ENCODE measurements at places on chromosomes 16 and 17.

GRCh38 chr17:55962951-55963401, 190.3 kb upstream of the ANKFN1 start:
- no peak for DNase-seq

DNA sequence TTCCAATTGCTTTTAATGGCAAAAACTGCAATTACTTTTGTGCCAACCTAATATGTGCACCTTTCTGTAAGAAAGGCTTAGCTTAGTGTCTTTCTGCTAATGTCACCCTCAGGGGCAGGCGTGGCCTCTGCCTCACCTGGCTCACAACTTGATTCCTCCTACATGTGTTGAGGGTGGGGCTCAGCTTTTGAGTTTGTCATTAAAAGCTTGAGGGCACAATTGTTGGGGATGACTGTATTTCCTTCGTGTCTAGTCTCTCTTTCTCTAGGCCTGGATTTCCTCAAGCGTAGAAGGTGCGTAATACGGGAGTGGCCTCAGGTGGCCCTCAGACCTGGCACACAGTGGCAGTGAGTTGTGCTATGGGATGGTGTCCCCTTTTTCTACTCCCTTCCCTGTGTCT, 94.4 kb downstream of the CLEC16A start:
- DNase-seq = peak; percentile 1

DNA sequence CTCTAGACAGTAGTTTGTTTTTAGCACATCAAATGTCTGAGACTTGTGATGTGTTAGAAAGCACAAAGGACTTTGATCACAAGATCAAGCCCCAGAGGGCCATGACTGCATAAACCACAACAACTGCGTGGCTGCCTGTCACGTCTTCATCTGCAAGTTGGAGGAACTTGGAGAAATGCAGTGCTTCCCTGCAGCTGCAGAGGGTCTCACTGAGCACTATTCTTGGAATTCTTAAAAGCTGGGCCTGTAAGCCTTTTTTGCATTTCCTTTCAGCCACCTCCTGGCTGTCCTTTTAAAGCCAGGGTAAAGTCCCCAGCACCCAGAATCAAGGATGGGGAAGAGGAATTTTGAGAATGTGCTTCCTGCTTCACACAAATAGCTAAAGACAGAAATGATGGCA, 431.3 kb downstream of the MAF start:
- peak; percentile 36 for DNase-seq

GRCh38 chr16:49284962-49285361, 3.3 kb upstream of the CBLN1 start:
- DNase-seq = no peak

DNA sequence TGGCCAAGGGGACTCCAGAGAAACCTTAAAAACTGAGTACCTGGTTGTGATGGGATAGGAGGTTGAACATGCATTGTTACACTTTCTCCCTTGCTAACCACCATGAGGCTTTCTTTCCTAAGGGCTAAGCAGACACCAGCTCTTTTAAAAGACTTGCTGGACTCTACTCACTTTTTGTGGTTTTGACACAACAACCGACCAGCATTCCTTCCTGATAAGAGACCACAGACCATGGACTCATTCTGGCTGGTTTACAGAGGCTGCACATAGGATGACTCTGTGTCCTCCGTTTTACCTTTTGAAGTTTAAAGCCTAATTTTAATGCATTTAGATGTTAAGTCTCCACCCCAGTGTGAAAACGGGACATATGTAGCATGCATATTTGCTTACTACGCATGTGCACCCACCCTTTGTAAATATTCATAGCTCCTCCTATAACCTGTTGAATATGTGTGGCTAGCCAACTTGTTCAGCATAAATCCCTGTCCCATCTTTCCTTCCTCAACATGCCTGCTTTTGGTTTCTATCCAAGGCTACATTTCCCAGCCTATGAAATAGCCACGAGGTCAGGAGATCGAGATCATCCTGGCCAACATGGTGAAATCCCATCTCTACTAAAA, 475.9 kb downstream of the GRIN2A start:
- no peak for DNase-seq

- no peak for DNase-seq
Measured at GRCh38 chr16:80938004-80938878, 68.4 kb downstream of the CMC2 start.

GRCh38 chr16:5882087-5882640, 784.6 kb upstream of the EEF2KMT start:
- no peak for DNase-seq

DNA sequence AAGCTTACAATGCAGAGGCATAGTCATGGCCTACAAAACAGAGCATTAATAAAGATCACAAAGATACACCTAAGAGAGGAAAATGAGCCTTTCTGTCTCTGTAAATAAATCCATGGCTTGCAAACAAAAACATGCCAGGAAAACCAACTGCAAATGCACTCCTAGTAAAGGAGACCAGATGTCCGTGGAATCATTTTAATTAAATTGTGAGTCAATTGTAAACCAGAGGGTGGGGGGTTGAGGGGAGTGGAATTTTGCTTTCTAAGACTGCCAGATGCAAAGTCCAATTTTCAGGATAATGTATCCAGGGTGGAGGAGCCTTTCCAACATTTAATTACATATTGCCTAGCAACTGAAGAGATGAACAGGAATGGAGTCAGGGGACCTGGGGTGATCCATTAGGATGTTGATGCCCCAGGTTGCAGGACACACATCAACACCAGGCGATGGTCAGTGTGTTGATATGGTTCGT, 390.3 kb upstream of the CCL2 start:
- DNase-seq = no peak

DNA sequence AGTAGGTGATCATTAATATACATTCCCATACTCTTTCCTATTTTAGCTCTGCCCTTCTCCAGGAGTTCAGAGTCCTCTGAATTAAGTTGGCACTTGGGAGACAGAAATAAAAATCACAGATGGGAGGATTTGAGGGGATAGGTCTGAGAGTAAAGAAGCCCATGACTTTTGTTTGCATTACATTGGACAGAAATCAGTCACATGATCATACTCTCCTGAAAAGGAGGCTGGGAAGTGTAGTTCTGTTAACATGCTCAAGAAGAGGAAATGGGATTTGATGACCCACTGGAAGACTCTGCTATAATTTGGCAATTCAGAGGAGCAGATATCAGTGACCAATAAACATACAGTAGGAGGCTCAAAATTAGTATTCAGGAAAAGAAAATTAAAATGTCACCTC, 674.9 kb upstream of the C16orf82 start:
- no peak for DNase-seq

DNA sequence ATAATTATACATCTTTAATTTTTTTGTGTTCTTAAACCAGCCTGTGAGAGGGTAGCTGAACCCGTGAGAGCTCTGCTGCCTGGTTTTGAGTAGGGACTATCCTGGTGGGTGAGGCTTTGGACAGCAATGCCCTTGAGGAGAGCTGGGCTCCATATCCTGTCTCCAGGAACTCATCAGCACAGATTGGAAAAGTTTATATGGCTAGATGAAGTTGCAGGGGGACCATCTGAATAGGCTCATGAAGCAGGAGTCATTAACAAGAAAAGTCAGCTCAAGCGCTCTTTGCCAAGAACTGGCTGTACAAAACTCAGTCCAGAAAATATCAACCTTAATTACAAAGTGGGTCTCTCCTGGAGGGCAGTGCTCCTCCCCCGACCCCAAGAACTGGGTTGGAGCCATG, 33.8 kb upstream of the SSTR2 start:
- no peak for DNase-seq

DNA sequence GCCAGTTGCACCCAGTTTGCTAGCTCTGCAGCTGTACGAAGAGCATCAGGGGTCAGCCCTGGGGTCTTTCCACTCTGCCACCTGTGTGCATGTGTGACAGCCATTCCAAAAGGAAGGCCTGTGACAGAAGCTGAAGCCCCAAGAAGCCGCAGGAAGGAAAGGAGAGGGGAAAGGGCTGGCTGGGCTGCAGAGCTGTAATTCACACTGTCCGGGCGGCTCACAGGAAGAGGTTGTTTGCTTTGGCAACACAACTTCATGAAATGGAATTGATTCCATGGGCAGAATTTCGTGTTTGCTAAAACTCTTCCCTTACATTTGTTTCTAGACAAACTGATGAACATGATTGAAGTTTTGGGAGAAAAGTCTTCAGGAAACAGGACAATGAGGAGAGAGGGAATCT, 14.8 kb downstream of the TMEM204 start:
- no peak for DNase-seq

GRCh38 chr17:50210240-50211225, 9.1 kb upstream of the COL1A1 start:
- peak; percentile 14 for DNase-seq

- DNase-seq = no peak
Measured at GRCh38 chr17:79630126-79630525, 19.3 kb upstream of the RBFOX3 start.

GRCh38 chr17:74361230-74362068, at the start of gene BTBD17:
Gene BTBD17, minus strand, starts transcription at chr17:74361868. Its CDS starts 49 bp downstream, at chr17:74361819.
- peak; percentile 68 for DNase-seq

DNA sequence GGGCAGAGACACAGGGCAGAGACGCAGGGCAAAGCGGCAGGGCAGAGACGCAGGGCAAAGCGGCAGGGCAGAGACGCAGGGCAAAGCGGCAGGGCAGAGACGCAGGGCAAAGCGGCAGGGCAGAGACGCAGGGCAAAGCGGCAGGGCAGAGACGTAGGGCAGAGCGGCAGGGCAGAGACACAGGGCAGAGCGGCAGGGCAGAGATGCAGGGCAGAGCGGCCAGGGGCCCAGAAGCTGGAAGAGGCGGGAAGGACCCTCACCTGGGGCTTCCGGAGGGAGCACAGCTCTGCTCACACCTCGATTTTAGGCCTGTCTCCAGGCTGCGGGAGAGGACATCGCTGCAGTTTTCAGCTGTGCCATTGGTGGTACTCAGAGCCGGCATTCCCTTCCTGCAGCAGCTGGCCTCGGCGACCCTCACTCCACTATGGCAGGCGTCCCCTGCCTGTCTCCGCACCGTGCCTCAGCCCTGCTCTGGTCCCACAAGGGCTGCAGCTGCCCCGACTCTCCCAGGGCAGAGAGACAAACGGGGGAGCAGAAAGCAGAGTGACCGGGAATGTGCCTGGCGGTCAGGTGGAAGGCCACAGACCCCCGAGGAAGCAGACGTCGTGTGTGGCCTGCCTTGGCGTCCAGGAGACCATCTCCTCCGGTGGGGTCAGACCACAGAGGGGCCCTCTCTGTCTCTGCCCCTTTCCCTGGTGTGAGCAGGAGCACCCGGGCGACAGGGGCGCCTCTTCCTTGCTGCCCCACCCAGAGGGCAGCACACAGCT, 29.9 kb downstream of the SOX8 start:
- DNase-seq = no peak

- peak; percentile 54 for DNase-seq
Measured at GRCh38 chr16:29815032-29815721, 775 bp upstream of the PAGR1 start.

DNA sequence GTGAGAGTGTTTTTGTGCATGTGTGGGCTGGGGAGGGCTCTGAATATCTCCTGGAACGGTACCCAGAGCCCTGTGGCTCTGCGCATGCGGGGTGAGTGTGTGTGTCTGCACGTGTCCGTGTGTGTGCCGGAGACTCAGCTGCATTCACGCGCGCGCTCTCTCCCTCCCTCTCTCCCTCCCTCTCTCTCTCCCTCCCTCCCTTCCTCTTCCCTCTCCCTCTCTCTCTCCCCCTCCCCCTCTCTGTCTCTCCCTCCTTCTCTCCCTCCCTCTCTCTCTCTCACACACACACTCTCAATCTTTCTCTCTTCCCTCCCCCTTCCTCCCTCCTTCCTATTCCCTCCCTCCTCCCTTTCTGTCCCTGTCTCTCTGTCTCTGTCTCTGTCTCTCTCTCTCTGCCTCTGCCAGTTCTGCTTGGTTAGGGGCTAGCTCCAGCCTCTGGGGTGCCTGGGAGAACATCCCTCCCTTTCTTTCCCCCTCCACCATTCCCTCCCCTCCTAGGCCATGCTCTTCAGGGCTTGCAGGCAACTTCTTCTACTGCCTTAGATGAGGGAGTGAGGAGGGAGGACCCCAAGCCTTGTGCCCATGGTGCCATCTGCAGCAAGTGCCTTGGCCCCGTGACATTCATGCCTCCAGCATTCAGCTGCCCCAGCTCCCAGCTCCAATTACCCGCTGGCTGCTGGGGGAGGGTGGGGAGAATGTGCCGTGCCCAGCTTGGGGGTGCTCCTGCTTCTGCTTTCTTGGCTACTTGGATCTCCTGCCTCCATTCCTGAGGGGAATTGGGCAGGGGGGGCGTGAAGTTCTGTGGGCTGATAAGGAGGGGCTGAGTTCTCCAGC, 6.4 kb downstream of the THRA start:
- DNase-seq = peak; percentile 85

DNA sequence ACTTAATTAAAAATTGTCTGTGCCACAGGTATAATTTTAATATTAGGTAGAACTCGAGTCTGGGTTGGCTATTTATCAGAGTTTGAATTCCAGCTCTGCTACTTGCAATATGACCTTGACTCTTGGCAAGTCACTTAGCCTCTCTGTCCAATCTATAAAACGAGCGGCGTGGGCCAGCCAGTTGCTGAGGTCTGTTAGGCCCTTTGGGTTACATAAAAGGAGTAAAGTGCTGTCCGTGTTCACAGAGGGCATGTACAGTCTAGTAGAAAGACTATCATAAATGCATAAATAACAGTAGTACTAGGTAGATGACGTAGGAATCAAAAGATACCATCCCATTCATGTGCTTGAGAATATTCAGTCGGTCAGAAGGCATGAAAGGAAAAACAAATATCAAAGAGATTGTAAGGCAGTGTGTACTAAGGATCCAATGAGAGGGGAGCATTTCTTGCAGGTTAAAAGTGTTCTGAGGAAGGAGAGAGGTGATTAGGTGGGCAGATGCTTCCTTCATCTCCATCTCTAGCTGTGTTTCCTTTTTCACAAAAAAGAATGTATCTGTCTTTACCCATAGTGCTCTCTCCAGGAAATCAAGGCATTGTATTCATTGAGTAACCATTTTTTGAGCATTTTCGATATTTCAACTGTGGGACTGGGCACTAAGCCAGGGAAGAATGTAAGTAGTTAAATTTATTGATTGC, 2.4 kb downstream of the TNRC6A start:
- DNase-seq = no peak

DNA sequence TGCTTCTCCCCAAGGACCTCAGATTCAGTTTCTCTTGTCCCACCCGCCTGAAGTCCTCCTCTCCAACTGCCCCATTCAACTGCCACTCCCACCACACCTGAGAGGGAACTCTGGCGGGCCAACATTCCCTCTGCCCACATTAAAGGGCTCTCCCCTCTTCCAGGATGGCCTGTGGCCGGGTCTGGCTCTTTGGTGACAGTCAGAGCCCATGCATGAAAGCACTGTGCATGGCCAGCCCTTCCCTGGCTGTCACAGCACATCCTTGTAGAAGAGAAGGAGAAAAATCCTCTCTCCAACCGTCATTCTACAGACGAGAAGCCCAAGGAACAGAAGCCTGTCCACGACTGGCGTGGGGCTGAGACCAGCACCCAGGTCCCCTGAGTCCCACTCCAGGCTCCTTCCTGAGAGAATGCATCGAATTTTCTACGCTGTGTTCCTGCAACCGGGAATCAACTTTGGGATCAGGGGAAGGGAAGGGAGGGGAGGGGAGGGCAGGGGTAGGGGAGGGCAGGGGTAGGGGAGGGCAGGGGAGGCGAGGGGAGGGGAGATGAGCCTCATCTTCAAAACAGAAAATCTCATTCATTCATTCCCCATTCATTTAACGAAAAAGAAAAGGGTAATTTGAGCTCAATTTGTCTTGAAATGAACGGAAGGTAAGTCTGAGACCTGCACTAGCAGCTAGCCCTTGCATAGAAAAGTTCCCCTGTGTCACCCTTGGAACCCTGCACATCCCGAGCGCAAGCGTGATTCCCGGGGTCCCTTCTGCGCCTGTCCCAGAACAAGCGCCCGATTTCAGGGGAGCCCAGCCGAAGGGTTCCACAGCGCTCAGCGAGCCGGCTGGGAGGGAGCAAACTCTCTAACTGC, at the start of gene ABCC12:
ABCC12 (minus strand) TSS at position 68 of the 864 bp plus-strand sequence. CDS start 9,569 bp downstream, outside the sequence.
- DNase-seq = no peak

Data from activated T-cell treated with anti-CD3 and anti-CD28 coated beads, Interleukin-2, amount 50 U/mL, for 48 hours (primary cell).